ENCODE measurements at places on chromosomes 12 and 14.
A peak's percentile ranks its signal among the peaks of the same experiment; 100 is the strongest.

GRCh38 chr14:97023871-97024270, 226.7 kb downstream of the VRK1 start:
- no peak for DNase-seq

DNA sequence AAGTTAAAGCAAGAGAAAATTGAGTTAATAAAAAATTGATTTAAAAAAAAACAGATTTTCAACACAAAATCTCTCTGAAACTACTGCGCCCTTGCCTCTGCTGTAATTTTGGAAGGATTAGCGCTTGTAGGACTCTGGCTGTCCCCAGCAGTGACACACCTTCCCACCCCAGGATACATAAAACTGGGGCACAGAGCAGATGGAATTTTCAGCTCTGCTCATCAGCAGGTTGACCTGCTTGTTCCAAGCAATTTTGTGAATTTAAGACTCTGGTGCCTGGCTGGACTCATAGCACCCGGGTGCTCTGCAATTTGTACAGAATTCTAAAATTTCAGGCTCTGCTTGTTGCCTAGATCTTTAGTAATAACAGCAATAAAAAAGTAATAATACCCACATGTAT, 257.8 kb upstream of the GARIN6 start:
- no peak for DNase-seq

GRCh38 chr14:99675382-99675835, 8.7 kb upstream of the CYP46A1 start:
- DNase-seq, result no peak

DNA sequence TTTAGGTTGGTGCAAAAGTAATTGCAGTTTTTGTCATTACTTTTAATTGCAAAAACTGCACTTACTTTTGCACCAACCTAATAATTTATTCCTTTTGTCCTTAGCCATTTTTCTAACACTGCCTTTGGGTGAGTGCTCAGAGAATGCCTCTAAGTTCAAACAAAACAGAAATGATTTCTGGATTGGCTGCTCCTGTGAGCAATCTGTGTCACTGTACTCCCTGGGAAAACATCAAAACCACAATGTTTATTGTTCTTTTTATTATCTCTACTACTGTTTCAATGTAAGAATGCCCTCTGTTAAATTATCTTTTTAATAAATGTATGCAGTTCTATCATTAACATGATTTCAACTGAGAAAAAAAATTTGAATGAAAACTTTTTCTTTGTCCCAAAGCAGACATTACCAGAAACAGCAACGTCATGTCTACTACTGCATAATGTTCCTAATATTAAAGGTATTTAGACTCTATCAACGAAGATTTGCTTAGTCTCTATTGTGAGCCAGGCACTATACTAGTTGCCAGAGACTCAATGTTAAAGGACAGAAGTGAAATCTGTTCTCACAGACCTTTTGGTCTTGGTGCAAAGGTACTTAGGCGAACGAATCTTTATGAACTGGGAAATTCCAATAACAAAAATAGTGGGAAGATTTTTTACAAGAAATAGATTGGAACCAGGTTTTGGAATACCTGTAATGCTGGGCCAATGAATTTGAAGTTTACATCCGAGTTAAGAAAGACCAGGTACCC, 6.2 kb downstream of the SLC41A2 start:
- DNase-seq, result no peak

DNA sequence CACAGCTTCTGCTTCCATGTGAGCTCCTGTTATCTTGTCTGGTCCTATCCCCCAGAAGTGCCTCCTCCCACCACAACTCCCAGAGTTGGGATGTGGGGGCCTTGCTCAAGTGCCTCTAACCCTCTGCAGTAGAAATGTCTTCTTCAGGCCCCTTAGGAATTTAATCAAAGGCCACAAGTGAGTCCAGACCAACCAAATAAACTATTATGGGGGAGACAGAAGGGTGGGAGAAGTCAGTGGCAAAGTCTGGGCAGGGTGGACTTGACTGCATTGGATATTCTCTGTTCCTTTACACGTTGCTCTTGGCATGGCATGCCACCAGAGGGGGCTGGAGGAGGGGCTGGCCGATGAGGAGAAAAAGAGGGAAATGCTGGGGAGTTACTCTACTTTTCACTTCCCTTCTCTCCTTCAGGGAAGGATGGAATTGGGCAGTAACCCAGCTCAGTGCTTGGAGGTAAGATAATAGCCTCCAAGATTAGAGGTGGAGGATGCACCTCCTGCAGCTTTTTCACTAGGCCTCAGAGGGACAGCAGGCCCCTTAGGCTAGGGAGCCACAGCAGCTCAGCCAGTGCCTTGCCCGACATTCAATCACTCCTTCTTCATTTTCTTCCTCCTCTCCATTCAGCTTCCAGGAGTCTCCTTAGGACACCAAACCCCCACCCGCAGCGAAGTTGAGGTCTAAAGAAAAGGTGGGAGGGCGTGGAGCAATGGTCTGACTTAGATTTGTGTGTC, 1.2 kb upstream of the AP1G2 start:
- DNase-seq, result no peak

- no peak for DNase-seq
Observed at GRCh38 chr14:68574906-68575305, 218.0 kb downstream of the ZFP36L1 start.

DNA sequence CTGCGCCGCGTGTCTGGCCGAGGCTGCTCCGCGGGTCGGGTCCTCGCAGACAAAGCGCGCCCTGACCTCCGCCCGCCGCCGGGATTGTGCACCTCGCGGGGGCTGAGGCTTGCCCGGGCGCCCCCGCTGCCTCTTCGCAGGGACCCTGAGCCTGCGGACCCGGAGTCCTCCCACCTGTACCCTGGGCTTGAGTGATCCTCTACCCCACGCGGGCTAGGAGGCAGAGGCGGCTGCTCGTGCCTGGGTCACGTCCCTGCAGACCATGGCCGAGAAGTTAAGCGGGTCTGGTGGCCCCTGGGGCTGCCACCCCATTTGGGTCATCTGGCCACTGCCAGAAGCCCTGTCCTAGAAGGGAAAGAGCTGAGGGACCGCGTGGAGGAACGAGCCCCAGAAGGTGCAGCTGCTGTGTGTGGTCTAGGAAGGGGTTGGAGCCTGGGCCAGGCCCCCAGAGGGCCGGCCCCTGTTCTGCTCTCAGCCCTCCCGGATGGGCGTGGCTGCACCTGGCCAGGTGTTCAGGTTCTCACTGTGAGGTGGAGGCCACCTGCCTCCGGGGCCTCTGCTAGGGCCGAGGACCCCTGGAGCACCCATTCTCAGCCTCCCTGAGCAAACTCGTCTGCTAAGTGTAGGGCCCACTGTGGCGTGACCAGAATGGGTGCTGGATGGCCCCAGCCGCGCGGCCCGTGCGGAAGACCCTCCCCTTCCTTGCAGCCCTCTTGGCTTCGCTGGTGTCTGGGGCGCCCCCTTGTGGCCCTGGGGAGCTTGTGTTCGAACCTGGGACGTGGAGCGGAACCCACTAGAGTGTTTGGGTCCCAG, 49.6 kb downstream of the LRCOL1 start:
- DNase-seq, result peak; percentile 45

GRCh38 chr14:54703082-54703481, 136.2 kb downstream of the SAMD4A start:
- DNase-seq, result no peak

DNA sequence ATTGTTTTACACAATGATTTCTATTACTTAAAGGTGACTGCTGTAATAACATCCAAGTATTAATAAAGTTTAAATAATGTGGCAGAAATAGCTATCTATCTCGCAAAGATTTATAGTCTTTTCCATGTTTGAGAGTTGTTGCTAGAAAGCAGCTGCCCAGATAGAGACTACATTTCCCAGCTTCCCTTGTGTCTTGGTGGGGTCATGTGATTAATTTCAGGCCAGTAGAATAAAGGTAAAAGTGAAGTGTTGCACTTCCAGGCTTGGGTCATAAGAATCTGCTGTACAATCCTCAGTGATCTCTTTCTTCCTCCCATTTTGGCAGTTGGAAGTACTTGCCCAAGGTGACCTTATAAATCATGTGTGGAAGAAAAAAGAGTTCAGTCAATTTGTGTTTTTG, 449.7 kb upstream of the USP15 start:
- DNase-seq, result no peak

DNA sequence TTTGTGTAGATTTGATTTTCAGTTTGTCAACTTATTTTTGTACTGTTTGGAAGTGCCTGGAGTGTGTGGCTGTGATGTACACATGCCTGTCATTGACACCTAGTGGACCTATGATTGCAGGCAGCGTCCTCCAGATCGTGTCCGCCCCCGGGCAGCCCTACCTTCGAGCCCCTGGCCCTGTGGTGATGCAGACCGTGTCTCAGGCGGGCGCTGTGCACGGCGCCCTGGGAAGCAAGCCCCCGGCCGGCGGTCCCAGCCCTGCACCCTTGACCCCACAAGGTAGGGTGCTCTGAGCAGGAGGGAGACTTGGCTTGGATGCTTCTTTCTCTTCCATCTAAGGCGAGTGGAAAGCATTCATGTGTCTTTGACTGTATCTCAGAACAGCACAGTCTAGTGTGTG, 75.8 kb downstream of the EP400 start:
- no peak for DNase-seq

GRCh38 chr14:59704054-59704645, 127.5 kb upstream of the CCDC175 start:
- no peak for DNase-seq

- no peak for DNase-seq
Observed at GRCh38 chr12:68240079-68240478, 13.3 kb downstream of the IL22 start.

- DNase-seq, result no peak
Observed at GRCh38 chr12:76026643-76027063, 4.9 kb downstream of the PHLDA1 start.

- DNase-seq, result no peak
Observed at GRCh38 chr14:76699209-76699938, 61.9 kb upstream of the VASH1 start.

GRCh38 chr14:61281186-61281947, at the start of gene TMEM30B:
Gene TMEM30B (minus strand): TSS chr14:61281338. CDS start chr14:61281147, 191 bp downstream.
- peak; percentile 57 for DNase-seq

- no peak for DNase-seq
Observed at GRCh38 chr14:86104691-86105265, 574.8 kb downstream of the FLRT2 start.

DNA sequence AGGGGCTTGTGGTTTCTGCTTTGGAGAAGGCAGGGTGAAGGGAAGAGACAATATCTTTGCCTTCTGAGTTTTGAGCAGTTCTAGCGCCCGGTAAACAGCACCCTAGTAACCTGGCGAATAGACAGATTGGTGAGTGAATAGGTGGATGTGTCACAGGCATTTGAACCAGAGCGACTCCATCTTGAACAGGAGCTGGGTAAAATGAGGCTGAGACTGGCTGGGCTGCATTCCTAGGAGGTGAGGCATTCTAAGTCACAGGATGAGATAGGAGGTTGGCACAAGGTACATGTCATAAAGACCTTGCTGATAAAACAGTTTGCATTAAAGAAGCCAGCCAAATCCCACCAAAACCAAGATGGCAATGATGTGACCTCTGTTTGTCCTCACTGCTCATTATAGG, 643.6 kb upstream of the TMEM132C start:
- no peak for DNase-seq

DNA sequence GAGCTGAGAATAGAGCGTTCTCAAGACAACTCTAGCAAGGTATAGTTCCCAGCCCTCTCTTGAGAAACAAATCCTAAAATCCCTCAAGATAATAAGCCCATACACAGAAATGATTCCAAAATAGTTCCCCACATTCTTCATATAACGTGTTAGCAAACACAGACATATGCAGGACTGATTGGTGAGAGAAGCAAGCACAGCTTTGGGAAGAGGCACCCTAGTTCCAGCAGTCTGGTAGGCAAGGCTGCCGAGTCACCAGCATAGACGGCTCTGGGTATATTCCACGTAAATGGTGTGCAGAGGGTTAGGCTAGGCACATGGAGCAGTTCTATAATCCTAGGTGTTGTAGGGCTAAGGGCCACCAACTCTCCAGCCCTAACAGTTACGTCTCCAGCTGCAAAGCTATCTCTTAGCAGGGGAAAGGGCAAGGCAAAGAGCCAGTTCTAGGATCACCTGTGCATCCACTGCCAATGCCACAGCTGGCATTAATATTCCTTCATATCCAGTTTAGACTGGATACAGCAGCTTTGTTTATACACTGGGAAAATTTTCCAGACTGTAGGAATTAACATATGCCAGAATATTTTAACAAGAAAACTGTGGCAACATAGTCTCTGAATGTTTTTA, 52.9 kb downstream of the SH2B3 start:
- DNase-seq, result no peak

DNA sequence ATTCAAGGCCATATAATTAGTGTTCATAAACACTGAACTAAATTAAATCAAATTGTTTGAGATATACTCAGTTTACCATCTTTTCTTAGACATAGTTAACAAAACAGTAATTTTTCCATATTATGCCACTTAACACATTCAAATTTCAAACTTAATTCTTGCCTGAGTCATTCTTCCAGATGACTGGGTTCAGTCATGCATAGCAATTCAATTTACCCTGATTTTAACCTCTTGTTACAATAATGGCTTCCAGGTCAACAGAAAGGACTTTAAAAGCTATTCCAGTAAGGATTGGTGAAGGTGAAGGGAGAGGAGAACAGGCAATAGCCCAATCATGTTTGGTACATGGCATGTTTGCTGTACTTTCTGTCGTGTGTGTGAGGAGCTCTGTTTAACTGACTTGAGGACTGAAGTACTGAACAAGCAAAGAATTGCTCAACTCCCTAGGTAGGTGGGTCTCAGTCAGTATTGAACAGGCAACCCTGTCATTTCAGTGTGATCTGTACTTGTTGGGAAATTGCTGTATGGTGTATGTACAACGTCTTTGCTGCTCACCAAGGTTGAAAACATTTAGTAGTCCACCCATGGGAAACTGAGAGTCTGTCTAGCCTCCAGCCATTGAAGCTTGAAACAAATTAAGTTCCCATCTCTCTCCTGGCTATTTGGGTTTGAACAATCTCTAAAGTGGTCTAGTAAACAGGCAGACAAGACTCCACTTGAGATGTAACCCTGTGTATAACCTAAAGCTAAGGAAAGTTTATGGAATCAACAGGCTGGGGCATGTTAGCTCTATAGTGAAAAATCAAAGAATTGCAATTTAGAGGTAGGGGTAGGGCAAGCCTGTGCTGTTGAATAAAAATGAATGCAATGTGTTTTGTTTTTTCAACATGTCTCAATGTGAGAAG, 327.2 kb downstream of the BTG1 start:
- no peak for DNase-seq

- DNase-seq, result no peak
Observed at GRCh38 chr12:90024262-90024661, 315.6 kb upstream of the ATP2B1 start.

- no peak for DNase-seq
Observed at GRCh38 chr12:26177283-26177682, 18.1 kb upstream of the SSPN start.

GRCh38 chr12:95859344-95859816, 628 bp downstream of the SNRPF start:
- DNase-seq, result no peak
